HepG2 (cell line): ENCODE measurements at places on chromosomes 4 and X. TPM values are rescaled to one million over a fixed set of nuclear protein-coding genes. Genes with fewer than 3 reads are reported as not detected.

DNA sequence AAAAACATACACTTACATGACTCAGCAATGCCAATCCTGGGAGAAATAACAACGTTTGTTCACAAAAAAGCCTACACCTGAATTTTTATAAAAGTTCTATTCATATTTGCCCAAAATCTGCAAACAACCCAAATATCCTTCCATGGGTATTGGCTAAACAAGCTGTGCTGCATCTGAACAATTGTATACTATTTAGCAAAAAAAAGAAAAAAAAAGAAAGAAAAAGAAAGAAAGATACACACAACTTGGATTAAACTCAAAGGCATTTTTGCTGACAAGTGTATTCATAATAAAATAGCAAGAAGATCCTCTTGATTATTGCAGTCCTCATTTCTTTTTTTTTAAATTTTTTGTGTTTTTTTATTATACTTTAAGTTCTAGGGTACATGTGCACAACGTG lies 24.5 kb upstream of the MAGEA3 start:
- DNase-seq: no peak
- no peak overlapping the region for H3K4me3 ChIP-seq
- H3K27ac ChIP-seq: no peak overlapping the region
- no peaks in the 10 kb centered on the region for H3K4me1 ChIP-seq
- H3K36me3 ChIP-seq: no peaks in the 10 kb centered on the region

- H3K27me3 ChIP-seq: no peaks in the 10 kb centered on the region
- no peak overlapping the region for H3K4me3 ChIP-seq
- H3K27ac ChIP-seq: no peak overlapping the region
- no peaks in the 10 kb centered on the region for H3K36me3 ChIP-seq
These were observed 71.2 kb downstream of the SLC10A7 start for GRCh38 chr4:146450524-146450923.

The AR gene
- not detected in 2 replicates for total RNA-seq

GRCh38 chrX:997631-998137 lies 214.8 kb downstream of the CRLF2 start:
- DNase-seq: no peak
- H3K27ac ChIP-seq: no peak overlapping the region
- no peak overlapping the region for H3K4me3 ChIP-seq
- no peaks in the 10 kb centered on the region for H3K27me3 ChIP-seq
- no peaks in the 10 kb centered on the region for H3K4me1 ChIP-seq
- no peaks in the 10 kb centered on the region for H3K36me3 ChIP-seq

The SMIM43 gene
- total RNA-seq: not detected in 2 replicates

GRCh38 chr4:147755561-147756295 lies 23.8 kb downstream of the ARHGAP10 start:
- no peak for DNase-seq
- no peaks in the 10 kb centered on the region; the same call in 1 of the 2 replicates for H3K4me1 ChIP-seq
- H3K27me3 ChIP-seq: no peaks in the 10 kb centered on the region
- no peak overlapping the region for H3K4me3 ChIP-seq
- H3K36me3 ChIP-seq: no peaks in the 10 kb centered on the region

DNA sequence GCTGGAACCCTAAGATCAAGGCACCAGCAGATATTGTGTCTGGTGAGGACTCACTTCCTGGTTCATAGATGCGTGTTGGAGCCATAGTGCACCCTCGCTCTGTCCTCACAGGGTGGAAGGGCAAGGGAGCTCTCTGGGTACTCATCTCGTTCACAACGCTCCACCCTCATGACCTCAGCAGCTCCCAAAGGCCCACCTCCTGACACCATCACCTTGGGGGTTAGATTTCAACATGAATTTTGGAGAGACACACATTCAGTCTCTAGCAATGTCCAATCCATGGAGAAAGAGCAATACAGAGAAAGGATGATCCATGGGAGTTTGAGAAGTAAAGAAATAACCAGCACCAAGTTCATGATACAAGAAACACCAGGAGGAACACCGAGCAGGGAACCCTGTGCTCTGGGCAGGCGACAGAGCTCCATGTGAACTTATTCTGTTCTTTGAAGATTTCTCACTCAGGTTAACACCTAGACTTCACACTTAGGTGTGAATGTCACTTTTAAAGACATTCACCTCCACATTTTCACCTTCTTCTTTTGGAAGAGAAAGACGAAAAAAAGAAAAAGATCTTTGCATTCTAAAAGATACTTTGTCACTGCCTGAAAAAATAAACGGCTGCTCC lies 171.8 kb upstream of the FAM9B start:
- H3K4me1 ChIP-seq: no peaks in the 10 kb centered on the region
- H3K27me3 ChIP-seq: no peaks in the 10 kb centered on the region
- H3K36me3 ChIP-seq: no peaks in the 10 kb centered on the region
- no peak for DNase-seq
- H3K27ac ChIP-seq: no peak overlapping the region
- no peak overlapping the region for H3K4me3 ChIP-seq

DNA sequence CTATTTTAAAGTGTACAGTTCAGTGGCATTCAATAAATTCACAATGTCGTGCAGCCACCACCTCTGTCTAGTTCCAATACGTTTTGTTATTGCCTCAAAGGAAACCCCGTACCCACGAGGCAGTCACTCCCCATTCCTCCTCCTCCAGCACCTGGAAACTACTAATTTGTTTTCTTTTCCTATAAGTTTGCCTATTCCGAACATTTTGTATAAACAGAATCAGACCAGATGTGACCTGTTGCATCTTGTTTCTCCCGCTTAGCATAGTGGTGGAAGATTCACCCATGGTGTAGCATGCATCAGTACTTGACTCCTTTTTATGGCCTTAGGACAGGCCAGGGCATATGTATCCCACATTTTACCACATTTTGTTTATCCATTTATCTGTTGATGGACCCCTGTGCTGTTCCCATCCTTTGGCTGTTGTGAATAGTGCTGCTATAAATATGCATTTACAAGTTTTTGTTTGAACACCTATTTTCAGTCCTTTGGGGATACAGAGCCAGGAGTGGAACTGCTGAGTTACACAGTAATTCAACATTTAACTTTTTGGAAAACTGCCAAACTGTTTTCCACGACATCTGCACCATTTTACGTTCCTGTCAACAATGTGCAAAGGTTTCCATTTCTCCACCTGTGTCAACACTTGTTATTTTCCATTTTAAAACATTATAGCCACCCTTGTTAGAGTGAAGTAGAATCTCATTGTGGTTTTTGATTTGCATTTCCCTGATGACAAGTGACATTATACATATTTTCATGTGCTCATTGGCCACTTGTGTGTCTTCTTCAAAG lies 57.8 kb upstream of the STX18 start:
- no peaks in the 10 kb centered on the region for H3K27me3 ChIP-seq
- no peak overlapping the region for H3K4me3 ChIP-seq
- H3K27ac ChIP-seq: peak overlapping the region; percentile 73
- H3K4me1 ChIP-seq: peaks cover 52% of the 10 kb centered on the region
- peaks cover 2% of the 10 kb centered on the region; the same call in 1 of the 2 replicates for H3K36me3 ChIP-seq
- no peak for DNase-seq

- H3K4me1 ChIP-seq: no peaks in the 10 kb centered on the region
- DNase-seq: no peak
- H3K27me3 ChIP-seq: no peaks in the 10 kb centered on the region
- no peaks in the 10 kb centered on the region for H3K36me3 ChIP-seq
- no peak overlapping the region for H3K4me3 ChIP-seq
- H3K27ac ChIP-seq: no peak overlapping the region
These were observed 587.7 kb upstream of the PITX2 start for GRCh38 chr4:111210595-111210994.

DNA sequence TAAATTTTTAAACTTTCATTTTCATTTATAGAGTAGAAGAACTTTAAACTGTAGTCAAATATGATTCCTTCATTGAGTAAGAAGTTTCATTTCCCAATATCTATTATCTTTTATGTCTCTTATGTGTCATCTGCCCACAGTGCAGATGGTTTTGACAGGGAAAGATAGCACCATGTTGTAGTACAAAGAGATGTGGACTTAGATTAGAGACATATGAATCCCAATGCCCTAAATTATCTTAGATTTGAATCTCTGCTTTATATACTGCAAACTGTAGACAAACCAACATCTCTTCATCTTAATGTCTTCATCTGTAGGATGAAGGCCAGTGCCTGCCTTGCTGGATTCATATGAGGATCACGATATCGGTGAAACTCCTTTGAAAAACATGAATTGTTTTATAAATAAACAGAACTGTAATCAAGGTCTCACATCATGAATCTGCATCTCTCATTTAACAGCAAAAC lies 217.5 kb downstream of the BANK1 start:
- no peaks in the 10 kb centered on the region for H3K27me3 ChIP-seq
- DNase-seq: no peak
- H3K4me3 ChIP-seq: no peak overlapping the region
- H3K4me1 ChIP-seq: no peaks in the 10 kb centered on the region
- no peaks in the 10 kb centered on the region for H3K36me3 ChIP-seq

- H3K36me3 ChIP-seq: no peaks in the 10 kb centered on the region
- H3K27me3 ChIP-seq: no peaks in the 10 kb centered on the region
- no peak overlapping the region for H3K4me3 ChIP-seq
These were observed 86.8 kb downstream of the ZNF718 start for GRCh38 chr4:211033-211511.

The MRPL1 gene
- 61.5 and 86.1 TPM in 2 replicates for total RNA-seq

DNA sequence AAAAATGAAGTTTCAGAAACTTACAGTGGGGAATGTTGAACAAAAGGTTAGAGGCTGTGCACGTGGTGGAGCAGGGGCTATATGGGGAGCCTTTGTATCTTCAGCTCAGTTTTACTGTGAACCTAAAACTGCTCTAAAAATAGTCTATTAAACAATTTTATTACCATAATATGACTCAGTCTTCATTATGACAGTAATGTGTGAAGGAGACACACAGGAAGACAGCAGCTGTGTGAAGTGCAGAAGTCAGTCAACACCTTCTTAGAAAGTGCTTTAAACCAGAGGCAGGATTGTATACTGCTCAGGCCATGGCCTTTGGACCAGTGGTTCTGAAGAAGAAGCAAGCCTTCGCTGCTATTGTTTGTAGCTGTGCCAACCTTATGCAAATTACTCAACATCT lies 89.7 kb downstream of the ARHGAP10 start:
- H3K4me1 ChIP-seq: no peaks in the 10 kb centered on the region
- H3K4me3 ChIP-seq: no peak overlapping the region
- DNase-seq: no peak
- H3K27me3 ChIP-seq: no peaks in the 10 kb centered on the region

The RBM3 gene
- total RNA-seq: 182 and 239 TPM in 2 replicates

- no peak for DNase-seq
- H3K4me1 ChIP-seq: no peaks in the 10 kb centered on the region
- no peak overlapping the region for H3K27ac ChIP-seq
- no peak overlapping the region for H3K4me3 ChIP-seq
- no peaks in the 10 kb centered on the region for H3K36me3 ChIP-seq
These were observed 252.6 kb downstream of the ANK2 start for GRCh38 chr4:113302051-113302450.

DNA sequence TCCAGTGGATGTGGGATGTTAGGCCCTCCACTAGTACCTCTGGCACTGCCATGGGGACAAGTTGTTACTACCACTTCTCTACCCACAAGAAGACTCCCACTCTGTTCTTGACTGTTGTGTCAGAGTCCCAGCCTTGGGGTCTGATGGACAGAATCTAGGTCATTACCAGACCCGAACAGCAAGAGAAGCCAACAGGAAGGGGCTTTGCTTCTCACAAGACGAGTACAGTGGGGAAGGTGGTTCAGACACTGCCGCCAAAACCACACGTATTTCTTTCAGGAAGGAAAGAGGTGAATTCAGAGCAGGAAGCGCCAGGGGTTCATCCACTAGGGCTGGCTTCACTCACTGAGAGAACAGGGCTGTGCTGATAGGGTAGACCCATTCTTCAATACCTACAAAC lies 161.3 kb upstream of the KIT start:
- no peak overlapping the region for H3K4me3 ChIP-seq
- no peak overlapping the region for H3K27ac ChIP-seq
- H3K36me3 ChIP-seq: no peaks in the 10 kb centered on the region
- DNase-seq: no peak
- H3K4me1 ChIP-seq: no peaks in the 10 kb centered on the region

- H3K4me3 ChIP-seq: no peak overlapping the region
- no peaks in the 10 kb centered on the region for H3K36me3 ChIP-seq
- no peaks in the 10 kb centered on the region for H3K27me3 ChIP-seq
- no peaks in the 10 kb centered on the region for H3K4me1 ChIP-seq
These were observed 834.4 kb upstream of the SLIT2 start for GRCh38 chr4:19417256-19417655.

The CCDC158 gene
- total RNA-seq: not detected in 2 replicates

- H3K27me3 ChIP-seq: no peaks in the 10 kb centered on the region
- H3K27ac ChIP-seq: no peak overlapping the region
- no peak for DNase-seq
- no peak overlapping the region for H3K4me3 ChIP-seq
- peaks cover 16% of the 10 kb centered on the region for H3K4me1 ChIP-seq
These were observed 133.9 kb downstream of the CBR4 start for GRCh38 chr4:168876106-168876505.

- no peaks in the 10 kb centered on the region for H3K36me3 ChIP-seq
- H3K27ac ChIP-seq: no peak overlapping the region
- no peak overlapping the region for H3K4me3 ChIP-seq
- peaks cover 10% of the 10 kb centered on the region for H3K4me1 ChIP-seq
These were observed 112.5 kb downstream of the SH3KBP1 start for GRCh38 chrX:19774905-19775304.

DNA sequence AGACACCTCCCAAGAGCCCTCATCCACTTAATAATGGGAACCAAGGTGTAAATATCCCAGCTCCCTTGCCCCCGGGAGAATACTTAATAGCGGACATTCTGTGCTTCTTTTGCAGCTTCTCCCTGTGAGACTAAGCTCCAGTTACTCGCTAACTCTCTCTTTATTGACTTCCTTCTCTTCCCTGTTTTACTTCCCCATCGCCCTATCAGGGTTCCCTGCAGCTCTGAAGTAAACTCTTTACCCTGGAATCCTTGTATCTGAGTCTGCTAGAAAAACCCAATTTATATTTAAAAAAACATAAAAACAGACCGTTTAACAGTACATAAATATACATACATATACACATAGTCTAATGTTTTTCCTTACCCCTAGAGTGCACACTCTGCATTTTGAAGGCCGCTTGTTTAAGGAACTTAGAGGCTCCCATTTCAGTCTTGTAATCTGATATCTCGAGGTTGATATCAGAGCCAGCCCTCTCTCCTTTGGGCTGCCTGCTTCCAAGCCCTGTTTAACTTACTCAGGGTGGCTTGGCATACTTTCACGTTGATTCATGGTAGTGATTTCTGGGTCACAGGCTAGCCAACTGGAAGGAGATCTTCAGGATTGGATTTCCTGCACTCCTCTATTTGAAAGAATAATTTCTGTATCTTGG lies 177.4 kb upstream of the SCML1 start:
- no peaks in the 10 kb centered on the region for H3K36me3 ChIP-seq
- H3K27ac ChIP-seq: no peak overlapping the region
- no peaks in the 10 kb centered on the region for H3K27me3 ChIP-seq
- H3K4me1 ChIP-seq: no peaks in the 10 kb centered on the region
- DNase-seq: no peak

- H3K4me1 ChIP-seq: no peaks in the 10 kb centered on the region
- no peaks in the 10 kb centered on the region for H3K27me3 ChIP-seq
- no peak overlapping the region for H3K4me3 ChIP-seq
- DNase-seq: no peak
- H3K27ac ChIP-seq: no peak overlapping the region
These were observed 26.9 kb downstream of the SOX3 start for GRCh38 chrX:140477987-140478386.

The UFSP2 gene
- total RNA-seq: 32.3 and 44.8 TPM in 2 replicates
